ENCODE measurements at places on chromosomes 11 and 22. TPM values are rescaled to one million over a fixed set of nuclear protein-coding genes. Genes with fewer than 3 reads are reported as not detected.
A peak's percentile ranks its signal among the peaks of the same experiment; 100 is the strongest.

DNA sequence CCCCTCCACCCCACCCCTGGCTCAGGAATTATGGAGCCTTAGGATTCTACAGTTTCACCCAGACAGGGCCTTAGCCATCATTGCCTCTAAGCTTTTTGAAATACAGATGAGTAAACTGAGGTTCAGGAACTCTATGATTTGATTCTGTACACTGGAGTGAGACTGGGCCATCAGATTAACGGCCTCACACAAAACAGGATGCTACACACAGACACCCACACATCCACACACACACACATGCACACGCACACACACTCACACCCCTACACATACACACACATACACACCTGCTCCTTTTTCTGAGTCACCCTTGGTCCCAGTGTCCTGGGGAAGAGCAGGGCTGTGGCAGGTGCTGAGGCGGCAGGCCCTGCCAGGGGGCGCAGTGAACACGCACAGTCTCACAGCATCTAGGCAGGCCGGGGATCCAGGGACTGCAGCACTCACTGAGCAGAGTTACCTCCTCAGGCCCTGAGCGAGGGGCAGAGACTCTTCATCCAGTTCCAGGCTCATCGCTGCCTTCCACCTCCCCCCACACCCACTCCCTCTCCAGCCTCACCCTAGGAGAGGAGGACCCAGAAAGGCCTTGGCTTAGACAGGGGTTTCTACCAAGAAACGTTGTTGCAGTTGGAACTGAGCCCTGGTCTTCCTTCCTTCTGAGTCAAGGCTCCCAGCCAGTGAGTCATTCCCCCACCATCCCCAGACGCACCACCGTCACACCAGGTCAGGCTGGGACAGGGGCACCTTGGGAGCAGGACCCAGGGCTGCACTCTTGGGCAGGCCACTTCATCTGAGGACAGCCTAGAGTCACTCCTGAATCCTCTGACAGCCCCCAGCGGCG is 89.8 kb upstream of the PARVA start:
- no peak overlapping the region for H3K4me3 ChIP-seq
- H3K27ac ChIP-seq, result no peak overlapping the region
- peaks cover 3% of the 10 kb centered on the region for H3K27me3 ChIP-seq
- no peaks in the 10 kb centered on the region for H3K36me3 ChIP-seq
- peak; percentile 19 for DNase-seq

- peaks cover 3% of the 10 kb centered on the region for H3K4me1 ChIP-seq
- no peak for DNase-seq
- H3K4me3 ChIP-seq, result no peak within 1 kb of the TSS
- peaks cover 27% of the 10 kb centered on the region for H3K27me3 ChIP-seq
- H3K27ac ChIP-seq, result no peak within 1 kb of the TSS
Observed at GRCh38 chr11:22192642-22193347, at the start of gene ANO5. Gene ANO5, plus strand, starts transcription at chr11:22193085. Its CDS starts 408 bp downstream, at chr11:22193493.

- H3K36me3 ChIP-seq, result no peaks in the 10 kb centered on the region
- no peak overlapping the region for H3K27ac ChIP-seq
- no peaks in the 10 kb centered on the region for H3K4me1 ChIP-seq
- H3K4me3 ChIP-seq, result no peak overlapping the region
- peaks cover under 1% of the 10 kb centered on the region for H3K27me3 ChIP-seq
Observed at GRCh38 chr22:19568337-19569275, 44.4 kb upstream of the CLDN5 start.

- H3K4me3 ChIP-seq, result no peak overlapping the region
- H3K27me3 ChIP-seq, result peaks cover 3% of the 10 kb centered on the region
- H3K36me3 ChIP-seq, result no peaks in the 10 kb centered on the region
- H3K4me1 ChIP-seq, result no peaks in the 10 kb centered on the region
- H3K27ac ChIP-seq, result no peak overlapping the region
- no peak for DNase-seq
Observed at GRCh38 chr11:57935402-57936049, 88.2 kb upstream of the OR9Q1 start.

DNA sequence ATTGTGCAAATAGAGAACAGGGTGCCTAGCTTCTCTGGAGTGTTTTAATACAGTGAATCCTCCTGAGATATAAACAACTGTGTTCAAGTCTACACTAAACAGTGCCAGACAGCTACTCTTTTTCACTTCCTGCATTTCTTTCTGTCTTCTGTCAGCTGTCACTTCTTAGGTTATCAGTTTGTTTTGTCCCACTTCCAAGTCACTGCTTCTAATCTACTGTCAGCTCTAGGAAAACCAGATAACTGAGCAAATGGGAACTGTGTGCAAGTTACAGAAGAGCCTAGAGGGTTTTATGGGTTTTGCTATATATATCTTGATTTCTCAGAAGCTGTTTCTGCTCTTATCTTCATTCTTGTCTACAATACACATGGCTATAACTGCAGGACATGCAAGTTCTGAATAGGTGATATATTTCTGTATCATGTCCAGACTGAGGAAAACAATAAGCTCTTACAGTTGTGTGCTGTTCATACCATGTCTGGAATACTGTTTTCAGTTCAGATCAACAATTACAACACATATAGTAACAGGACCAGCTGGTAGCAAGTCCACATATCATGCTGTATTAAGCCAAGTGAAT is 5.8 kb downstream of the PITPNB start:
- H3K36me3 ChIP-seq, result peaks cover 63% of the 10 kb centered on the region
- peak overlapping the region; percentile 13 for H3K27ac ChIP-seq
- H3K4me3 ChIP-seq, result no peak overlapping the region
- DNase-seq, result no peak
- peaks cover 49% of the 10 kb centered on the region for H3K4me1 ChIP-seq

DNA sequence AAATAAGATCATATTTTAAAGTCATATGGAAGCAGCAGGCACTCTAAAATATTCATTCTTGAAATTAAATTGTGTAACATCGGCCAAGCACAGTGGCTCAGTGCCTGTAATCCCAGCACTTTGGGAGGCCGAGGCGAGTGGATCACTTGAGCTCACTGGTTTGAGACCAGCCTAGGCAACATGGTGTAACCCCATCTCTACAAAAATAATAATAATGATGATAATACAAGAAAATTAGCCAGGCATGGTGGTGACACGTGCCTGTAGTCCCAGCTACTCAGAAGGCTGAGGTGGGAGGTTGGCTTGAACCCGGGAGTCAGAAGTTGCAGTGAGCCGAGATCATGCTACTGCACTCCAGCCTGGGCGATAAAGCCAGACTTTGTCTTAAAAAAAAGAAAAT is 77.4 kb downstream of the TRIM29 start:
- H3K27ac ChIP-seq, result no peak overlapping the region
- H3K4me1 ChIP-seq, result no peaks in the 10 kb centered on the region
- H3K4me3 ChIP-seq, result no peak overlapping the region
- H3K27me3 ChIP-seq, result peaks cover 2% of the 10 kb centered on the region

DNA sequence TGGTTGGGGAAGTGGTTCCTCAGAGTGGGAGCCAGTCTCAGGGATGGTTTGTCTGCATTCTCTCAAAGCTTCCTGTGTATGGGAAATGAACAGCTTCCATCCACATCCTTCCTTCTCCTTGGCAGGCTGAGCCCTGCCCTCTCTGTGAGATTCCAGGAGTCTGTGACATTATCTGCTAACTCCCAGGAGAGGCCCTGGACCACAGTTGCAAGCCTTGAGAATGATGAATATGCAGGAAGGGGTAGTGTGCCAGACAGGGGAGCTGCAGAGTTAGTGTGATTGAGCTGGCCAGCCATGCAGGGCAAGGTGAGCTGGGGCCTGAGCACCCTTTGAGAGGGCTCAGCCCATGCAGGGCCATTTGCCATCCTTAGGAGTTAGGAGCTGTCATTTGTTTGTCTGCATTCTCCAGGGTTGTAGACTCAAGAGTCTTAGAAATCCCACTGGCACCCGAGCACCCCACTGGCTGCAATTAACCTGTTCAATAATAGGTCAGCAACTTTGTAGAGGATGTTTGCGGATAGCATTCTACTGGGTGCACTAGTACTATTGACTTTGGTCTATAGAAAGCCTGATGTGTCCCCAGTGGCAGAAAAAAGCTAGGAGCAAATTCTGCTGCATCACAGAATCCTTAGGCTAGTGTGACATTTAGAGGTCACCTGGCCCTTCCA is 299.0 kb upstream of the CADM1 start:
- no peaks in the 10 kb centered on the region for H3K27me3 ChIP-seq
- no peak overlapping the region for H3K4me3 ChIP-seq
- H3K27ac ChIP-seq, result no peak overlapping the region
- no peaks in the 10 kb centered on the region for H3K36me3 ChIP-seq

DNA sequence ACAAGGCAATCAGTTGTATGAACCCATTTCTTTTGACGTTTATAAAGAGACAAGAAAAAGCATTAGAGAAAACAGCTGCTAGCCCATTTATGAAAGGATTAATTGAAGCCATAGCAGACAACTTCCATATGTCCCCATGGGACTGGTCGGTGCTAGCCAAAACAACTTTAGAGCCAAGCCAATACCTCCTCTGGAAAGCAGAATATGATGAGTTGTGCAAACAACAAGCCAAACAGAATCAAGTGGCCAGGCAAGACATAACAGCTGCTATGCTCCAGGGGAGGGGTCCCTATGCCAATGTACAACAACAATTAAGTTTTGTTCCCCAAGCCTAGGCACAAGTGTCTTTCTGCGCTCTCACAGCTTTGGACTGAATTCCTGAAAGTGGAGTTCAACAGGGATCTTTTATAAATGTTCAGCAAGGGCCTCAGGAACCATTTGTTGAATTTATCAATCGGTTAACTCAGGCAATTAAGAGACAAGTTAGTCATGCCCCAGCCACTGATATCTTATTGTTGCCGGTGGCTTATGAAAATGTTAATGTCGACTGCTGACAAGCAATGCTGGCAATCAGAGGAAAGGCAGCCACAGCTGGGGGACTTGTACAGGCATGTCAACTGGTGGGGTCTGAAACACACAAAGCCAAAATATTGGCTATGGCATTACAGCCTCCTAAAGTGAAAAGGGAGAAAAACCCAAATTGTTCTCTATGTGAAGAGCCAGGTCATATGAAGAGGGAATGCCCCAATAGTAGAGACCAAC is 1593.1 kb upstream of the TENM4 start:
- no peaks in the 10 kb centered on the region for H3K4me1 ChIP-seq
- H3K27ac ChIP-seq, result no peak overlapping the region
- H3K27me3 ChIP-seq, result no peaks in the 10 kb centered on the region
- DNase-seq, result no peak
- no peaks in the 10 kb centered on the region for H3K36me3 ChIP-seq

DNA sequence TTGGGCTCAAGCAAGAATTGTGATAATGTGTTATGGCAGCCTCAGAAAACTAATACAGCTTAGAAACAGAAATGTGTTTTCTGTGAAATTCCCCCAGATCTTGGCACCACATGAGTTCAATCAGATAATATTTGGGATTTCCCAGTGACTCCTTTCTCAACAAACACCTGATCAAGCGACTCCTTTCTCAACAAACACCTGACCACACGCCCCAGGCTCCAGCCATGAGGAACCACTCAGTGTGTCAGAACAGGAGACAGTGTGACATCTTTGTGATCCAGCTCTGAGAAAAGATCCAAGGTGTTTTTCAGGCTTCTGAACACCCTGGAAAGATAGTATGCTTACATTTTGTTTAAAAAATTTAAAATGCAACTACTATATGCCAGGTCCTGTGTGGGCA is 1.9 kb upstream of the UVRAG start:
- no peak for DNase-seq
- H3K4me1 ChIP-seq, result peaks cover 6% of the 10 kb centered on the region
- no peak overlapping the region for H3K4me3 ChIP-seq
- H3K27me3 ChIP-seq, result peaks cover 5% of the 10 kb centered on the region

OR5AL1 gene
- total RNA-seq, result not detected

PPM1F gene
- 15.3 TPM for total RNA-seq

MAPK8IP2 gene
- 0.29 TPM for total RNA-seq

OR1S1 gene
- not detected for total RNA-seq

IGLL1 gene
- total RNA-seq, result not detected

FOSL1 gene
- total RNA-seq, result 2.3 TPM

ZDHHC8 gene
- 65.5 TPM for total RNA-seq

RASGRP2 gene
- total RNA-seq, result 101 TPM

LRRN4CL gene
- total RNA-seq, result 0.21 TPM

APOBEC3G gene
- 134 TPM for total RNA-seq

Measured in activated CD8-positive, alpha-beta T cell treated with anti-CD3 and anti-CD28 coated beads, Interleukin-2, amount 10 ng/mL, durations not matched to agents 7 days and 5 days (primary cell).